GM12864 (cell line): ENCODE measurements at places on chromosomes 7 and 10.

DNA sequence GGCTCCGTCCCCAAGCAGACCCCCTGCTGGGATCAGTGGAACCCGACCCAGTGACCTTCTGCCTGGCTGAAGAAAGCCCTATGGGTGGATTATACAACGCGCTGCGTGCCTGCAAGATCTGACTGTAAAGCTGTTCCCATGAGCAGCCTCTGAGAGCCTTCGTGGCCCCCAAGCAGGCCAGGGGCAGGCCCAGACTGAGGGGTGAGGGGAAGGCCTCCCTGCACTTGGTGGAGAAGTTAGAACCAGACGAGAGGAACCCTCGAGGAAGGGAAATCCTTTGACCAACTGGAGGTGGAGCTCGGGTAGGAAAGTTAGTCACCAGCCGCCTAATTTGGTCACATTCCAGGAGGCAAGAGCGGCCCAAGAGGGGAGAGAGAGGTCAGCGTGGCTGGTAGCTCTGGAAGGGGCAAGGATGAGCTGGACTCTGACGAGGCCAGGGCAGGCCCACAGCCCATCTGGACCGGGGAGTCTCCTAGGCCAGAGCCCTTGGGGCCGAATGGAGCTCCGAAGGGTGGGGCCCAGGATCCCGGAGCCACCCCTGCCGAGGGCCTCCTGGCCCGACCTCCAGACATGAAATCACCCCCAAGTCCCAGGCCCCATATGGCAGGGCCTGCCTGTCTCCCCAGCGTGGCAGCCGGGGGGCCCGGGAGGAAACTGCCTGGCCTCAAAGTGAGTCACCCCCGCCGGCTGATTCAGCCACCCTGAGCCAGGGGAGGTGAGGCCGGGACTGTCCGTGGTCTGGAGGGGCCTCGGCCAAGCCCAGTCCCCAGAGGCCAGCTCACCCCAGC is 23.3 kb upstream of the PDGFA start:
- DNase-seq: no peak

DNA sequence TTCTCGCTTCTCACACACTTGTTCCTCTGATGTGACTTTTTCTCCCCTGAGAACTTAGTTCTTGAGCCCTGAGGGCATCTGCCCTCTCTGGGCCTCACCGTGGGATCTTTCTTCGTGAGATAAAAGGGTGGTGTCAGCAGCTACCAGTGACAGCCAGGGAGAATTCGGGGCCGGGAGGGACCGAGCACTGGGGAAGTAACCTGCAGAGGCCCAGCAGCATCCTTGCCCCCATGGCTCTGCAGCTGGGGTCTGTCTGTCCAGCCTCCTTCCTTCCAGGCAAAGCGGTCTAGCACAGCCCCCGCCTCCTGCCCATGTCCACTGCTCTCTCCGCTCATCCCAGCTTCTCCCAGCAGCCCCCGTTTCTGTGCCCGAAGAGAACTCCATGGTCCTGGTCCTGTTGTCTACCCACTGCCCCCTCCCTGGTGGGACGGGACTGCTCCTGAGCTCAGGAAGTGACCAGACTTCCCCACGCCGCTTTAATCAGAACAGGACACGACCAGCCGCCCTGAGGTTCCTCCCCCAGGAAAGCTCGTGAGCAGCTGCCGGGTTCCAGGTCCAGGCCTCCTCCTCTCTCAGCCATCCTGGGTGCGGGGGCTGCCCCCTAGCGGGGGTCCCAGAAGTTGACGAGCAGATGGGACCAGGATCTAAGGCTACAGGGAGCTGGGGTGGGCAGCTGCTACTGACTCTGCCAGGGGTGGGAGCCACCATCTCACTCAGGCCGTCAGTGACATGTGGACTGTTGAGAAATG is 187.5 kb downstream of the WDR37 start:
- no peak for DNase-seq

DNA sequence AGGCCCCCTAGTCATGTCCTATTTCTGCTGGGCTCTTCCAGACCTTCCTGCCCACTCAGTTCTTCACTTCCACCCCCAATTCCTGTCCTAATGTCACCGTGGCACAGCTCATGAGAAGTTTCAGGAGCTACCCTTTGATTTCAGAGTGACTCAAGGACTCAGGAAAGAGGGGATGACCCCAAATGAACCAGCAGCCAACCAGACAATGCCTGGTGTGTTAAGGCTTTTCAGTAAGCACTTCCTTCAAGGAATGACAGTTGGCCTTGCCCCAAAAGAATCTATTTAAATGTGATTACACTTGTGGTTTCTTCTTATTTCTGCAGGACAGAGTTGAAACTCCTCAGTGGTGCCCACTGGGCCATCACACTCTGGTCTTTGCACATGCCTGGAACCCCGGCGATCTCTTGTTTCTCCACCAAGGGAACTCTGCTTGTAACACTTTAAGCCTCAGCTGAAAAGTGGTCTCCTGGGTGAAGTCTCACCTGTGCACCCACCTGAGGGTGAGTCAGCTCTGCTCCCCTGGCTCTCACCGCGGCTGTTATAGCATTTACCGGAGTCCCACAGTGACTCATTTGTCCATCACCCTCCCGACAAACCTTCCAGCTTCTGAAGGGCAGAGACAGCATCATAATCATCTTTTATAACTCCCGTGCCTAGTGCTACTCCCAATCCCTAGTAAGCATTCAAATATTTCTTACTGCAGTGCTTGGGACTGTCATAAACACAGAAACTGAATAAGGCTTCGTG is 123.0 kb upstream of the SVIL start:
- no peak for DNase-seq

- no peak for DNase-seq
Measured at GRCh38 chr10:1270490-1270889, 214.3 kb downstream of the WDR37 start.

- DNase-seq: no peak
Measured at GRCh38 chr10:78147202-78147601, 113.5 kb downstream of the RPS24 start.

- no peak for DNase-seq
Measured at GRCh38 chr7:101575721-101576120, 53.4 kb downstream of the MYL10 start.

- DNase-seq: no peak
Measured at GRCh38 chr7:130887957-130888371, 154.0 kb upstream of the KLF14 start.

DNA sequence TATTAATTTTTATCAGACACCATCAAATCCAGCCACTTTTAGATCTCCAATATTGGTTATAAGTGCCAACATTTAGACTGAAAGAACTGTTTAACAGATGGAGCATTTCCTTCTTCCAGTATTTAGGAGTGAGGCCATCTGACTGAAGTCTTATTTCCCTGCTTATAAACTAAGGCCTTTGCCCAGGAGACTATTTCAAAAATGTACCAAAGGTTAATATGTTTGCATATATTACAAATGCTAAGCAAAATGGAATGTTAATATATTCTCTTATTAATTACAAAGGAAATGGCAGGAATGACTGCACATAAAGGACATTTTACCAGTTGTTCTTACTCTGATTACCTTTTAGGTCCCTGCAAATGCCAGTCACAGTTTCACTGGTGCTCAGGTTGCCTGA is 238.9 kb upstream of the PLXNA4 start:
- DNase-seq: no peak

GRCh38 chr10:130714742-130715467 is 578.7 kb downstream of the GLRX3 start:
- no peak for DNase-seq

GRCh38 chr7:64431838-64432237 is 118.1 kb downstream of the ZNF736 start:
- DNase-seq: no peak

GRCh38 chr10:68188835-68189234 is 43.1 kb downstream of the ATOH7 start:
- DNase-seq: no peak

DNA sequence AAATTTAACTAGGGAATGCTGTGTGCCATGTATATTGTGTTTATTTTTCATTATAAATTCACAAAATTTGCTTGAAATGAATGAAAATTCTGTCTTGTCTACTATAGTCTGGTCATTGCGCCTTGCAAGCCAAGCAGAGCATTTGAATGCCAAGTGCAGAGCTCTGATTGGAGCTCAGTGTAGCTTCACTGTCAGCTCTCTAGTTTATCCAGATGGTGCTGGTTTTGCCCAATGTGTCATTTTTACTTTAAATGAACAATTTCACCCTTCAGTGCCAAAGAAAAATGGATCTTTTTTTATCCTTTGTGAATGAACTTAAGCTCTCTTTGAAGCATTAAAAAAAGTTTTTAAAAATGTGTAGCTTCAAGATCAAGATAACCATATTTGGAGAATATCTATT is 225.6 kb upstream of the CACNA2D1 start:
- DNase-seq: no peak

- no peak for DNase-seq
Measured at GRCh38 chr7:18378989-18379605, 116.5 kb upstream of the HDAC9 start.

DNA sequence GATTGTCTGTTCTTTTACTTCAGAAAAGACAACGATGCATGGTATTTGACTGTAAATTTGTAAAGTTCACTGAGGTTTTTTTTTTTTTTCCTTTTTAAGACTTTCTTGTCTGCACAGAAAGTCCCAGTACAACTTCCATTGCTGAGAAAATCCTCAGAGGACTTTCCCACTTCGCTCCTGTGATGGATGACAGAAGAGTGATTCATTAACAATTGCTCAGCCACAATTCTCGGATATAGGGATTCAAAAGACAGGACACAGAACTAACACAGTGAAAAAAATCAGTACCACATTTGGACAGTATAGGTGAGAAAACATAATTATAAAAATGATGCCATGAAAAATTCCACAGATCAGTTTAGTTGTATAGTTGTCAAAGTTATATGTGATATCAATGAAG is 48.0 kb downstream of the SEC23IP start:
- no peak for DNase-seq

DNA sequence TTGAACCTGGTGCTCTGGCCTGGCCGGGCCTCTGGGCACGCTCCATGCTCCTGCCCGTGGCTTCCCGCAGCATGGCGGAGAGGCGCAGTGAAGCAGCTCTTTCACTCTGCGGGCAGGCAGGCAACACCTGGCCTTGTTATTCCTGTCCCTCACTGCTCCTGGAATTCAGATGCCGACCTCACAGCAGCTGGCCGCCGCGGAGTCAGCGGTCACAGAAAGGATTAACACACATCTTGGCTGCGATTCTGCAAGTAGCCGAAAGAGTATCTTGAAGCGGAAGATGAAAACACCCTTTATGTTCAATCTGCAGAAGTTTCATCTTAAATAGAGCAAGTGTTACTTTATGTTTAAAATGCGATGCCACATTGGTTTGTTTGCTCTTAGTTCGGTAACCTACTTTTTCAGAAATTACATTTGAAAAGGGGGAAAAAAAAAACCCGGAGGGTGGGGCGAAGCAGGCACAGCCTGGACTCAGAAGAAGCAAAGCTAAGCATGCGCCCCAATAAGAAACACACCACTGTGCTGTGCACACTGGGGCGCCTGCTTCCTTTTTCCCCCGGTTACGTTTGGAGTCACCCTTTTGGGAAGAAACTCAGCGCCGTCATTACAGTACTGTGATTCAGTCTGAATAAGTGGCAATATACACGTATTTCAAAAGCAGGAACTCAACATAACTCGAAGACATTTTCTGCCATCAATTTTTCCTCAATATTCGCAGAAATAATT is 42.3 kb downstream of the BRI3 start:
- DNase-seq: no peak

DNA sequence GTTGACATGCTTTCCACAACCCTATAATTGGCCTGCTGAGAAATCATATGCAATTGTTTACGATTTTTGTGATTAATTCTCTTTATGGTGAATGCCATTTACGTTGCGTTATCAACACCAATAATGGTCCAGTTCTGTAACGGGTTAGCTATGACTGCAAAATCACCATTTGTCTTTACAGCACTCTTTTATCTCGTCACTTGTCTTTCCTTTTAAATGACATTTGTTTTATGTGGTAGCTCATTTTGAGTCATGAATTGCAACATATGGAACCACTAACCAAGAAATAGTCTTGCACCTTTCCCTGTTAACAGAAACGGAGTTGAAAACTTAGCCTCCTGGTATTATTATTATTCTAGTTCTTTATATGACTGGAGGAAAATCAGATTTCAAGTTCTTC is 3.1 kb upstream of the KIAA1217 start:
- DNase-seq: no peak

DNA sequence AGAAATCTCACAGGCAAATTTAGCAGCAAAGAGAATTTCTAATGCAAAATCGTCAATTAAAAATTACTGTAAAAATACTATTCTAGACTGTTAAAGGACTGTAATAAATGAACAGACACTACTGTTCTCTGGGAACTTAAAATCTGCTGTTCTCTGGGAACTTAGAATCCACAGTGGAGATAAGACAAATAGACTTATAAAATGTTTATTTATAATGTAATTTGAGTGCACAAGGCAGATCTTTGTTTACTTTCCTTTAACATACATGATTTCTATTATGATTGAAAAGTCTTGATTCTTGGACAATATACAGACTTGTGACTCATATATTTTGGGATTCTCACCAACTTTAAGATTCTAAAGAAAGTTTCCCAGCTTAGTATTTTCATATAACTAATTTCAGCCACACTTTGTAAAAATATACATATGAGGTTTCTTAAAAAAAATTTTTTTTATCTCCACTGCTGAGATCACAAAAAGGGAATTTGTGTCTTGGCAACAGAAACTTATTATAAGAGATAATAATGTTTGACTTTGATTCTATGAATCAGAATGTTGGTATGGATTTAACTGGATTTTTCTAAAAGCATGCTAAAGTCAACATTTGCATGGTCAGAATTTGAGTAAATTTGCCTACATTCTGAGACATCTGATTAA is 166.3 kb upstream of the RHOBTB1 start:
- DNase-seq: no peak

GRCh38 chr7:135467207-135467711 is 42.6 kb downstream of the CNOT4 start:
- no peak for DNase-seq

DNA sequence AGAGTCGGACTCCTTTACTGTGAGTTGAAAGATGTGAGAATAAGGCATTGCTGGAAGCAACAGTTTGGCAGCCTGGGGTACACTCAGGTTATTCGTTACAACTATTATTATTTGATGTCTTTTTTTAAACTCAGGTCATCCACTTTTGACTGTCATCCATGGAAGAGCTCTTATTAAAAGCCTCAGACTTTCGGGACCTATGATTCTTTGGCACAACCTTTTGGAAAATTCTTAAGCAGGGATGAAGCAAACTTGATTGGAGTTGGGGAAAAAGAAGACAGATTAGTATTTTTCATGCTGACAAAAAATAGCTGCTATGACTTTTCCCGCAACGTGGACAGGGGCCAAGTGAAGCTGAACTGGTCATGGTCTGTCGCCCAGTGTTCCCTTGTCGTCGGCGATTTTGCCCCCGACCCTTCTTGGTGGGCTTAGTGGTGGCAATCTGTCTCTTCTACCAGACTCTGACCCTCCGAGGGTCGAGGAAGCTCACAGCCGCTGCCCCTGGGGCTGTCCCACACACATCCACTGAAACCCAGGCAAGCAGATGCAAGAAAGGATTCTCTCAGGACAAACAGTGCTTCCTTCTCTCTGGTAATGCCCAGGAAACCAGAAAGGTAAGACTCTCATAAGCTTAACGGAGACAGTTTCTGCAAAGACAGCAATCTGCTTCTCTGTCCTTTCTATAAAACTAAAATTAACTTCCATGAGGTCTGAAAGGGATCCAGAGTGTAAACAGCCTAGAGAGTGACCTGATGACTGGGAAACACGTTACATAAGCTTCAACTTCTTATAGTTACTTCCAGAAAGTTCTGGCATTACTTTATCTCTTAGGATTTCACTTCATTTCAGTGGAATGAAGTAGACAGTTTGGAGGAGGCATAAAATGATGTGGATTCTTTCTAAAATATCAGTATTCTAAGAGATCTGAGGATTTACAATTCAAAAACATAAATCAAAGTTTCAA is 1.0 kb downstream of the CPED1 start:
- DNase-seq: no peak

- no peak for DNase-seq
Measured at GRCh38 chr10:77529050-77529576, 108.5 kb downstream of the KCNMA1 start.

- no peak for DNase-seq
Measured at GRCh38 chr7:22653951-22654350, 73.0 kb upstream of the IL6 start.
